Activated CD4-positive, alpha-beta T cell treated with anti-CD3 and anti-CD28 coated beads, Interleukin-2, amount 10 ng/mL, durations not matched to agents 7 days and 5 days (primary cell): ENCODE measurements at places on chromosomes 4 and X. TPM values are rescaled to one million over a fixed set of nuclear protein-coding genes. Genes with fewer than 3 reads are reported as not detected.

DNA sequence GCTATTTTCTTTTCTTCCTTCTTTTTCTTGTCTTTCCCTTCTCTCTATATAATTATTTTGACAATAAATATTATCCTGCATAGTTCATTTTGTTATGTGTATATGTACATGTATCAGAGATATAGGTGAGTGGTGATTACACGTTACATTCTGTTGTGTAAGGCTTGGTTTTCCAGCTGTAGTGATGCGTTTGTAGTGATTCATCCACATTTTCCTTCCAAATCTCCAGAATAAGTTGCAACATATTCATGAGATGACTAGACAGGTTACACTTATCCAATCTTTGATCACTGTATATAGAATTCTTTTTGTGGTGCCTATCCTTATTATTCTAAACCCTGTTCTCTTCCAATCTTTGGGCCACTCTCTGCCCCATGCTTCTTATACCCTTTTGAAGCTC, 540.2 kb downstream of the GBA3 start:
- no peaks in the 10 kb centered on the region for H3K36me3 ChIP-seq
- no peak overlapping the region for H3K27ac ChIP-seq
- H3K27me3 ChIP-seq = no peaks in the 10 kb centered on the region

The CLNK gene
- not detected for total RNA-seq

DNA sequence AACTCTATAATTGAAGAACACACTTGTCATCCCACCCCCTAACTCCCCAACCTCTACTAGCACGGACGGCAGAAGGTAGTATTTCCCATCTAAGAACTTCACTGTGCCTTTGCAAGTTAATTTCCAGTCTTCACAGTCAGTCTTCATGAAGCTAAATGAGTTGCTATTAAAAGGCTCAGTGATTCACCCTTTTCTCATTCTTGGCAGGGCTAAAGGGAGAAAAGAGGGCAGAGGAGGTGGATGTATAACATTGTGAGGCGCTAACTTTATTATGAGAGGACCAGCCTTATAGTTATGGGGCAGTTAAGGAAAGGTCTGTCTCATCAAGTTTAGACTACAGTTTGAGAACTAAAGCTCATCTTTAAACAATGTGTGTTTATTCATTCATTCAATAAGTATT, 161.0 kb upstream of the S100G start:
- no peak overlapping the region for H3K27ac ChIP-seq
- H3K4me3 ChIP-seq = no peak overlapping the region

DNA sequence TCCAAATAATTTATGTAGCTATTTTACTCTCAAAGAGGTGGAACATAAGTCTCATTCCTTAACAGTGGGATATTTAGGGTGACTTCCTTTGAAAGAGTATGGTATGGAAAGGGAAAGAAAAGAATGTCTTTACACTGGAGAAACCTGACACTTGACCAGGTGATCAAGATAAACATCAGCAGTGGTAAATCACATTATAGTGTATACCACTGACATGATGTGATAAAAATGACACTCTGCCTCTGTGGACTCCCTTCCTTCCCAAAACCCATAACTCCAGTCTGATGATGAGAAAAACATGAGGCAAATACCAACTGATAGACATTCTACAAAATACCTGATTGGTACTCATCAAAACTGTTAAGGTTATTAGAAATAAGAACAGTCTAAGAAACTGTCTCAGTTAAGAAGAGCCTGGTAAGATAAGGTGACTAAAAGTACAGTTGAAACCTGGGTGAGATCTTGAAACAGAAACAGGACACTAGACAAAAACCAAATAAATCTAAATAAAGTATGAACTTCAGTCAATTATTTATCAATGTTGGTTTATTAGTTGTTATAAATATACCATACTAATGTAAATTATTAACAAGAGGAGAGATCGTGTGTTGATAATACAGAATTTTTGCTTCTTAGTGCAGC, 144.2 kb upstream of the PCDH18 start:
- H3K27ac ChIP-seq = no peak overlapping the region
- H3K36me3 ChIP-seq = no peaks in the 10 kb centered on the region
- no peak overlapping the region for H3K4me3 ChIP-seq
- H3K4me1 ChIP-seq = no peaks in the 10 kb centered on the region

GRCh38 chr4:37132975-37133360, 111.6 kb upstream of the NWD2 start:
- DNase-seq = no peak
- H3K4me3 ChIP-seq = no peak overlapping the region
- H3K4me1 ChIP-seq = no peaks in the 10 kb centered on the region
- H3K36me3 ChIP-seq = no peaks in the 10 kb centered on the region
- no peaks in the 10 kb centered on the region for H3K27me3 ChIP-seq

DNA sequence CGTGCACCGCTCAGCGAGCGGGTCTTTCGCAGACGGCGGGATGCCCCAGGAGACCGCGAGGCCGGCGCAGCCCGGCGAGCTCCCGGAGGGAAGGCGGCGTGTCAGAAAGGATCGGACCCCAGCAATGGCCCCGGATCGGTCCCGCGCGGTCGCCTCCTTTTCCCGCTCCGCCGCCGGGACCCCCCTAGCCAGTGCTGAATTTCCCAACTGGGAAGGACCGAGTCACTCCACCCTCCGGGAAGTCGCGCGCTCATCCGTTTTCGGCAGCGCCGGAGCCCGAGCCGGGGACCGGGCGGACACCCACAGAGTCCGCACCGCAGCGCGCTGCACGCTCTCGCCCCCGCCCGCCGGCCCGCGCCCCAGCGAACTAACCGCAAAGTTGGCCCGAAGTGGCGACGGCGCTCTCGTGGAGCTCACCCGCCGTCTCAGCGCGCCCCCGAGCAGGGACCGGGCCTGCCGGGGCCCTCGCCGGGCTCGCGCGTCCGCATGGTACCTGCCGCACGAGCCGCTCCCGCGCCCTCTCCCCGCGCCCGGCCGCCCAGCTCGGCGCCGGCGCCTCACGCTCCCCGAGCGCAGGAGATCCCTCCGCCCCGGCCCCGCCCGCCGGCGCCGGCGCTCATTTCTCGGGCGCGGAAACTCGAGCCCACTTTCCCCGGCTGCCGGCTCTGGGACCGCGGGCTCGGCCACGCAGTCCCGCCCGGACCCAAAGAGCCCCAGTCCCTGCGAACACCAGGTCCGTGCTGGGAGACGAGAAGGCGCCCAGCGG, at the start of gene FAT1:
Gene FAT1 (minus strand): TSS at position 565 of the 766 bp plus-strand sequence. CDS start 14,029 bp downstream, outside the sequence.
- H3K4me1 ChIP-seq = peaks cover 18% of the 10 kb centered on the region
- peak within 1 kb of the TSS; percentile 75 for H3K27ac ChIP-seq
- no peak for DNase-seq
- H3K4me3 ChIP-seq = peak within 1 kb of the TSS; percentile 51

GRCh38 chr4:184250795-184251669, 33.4 kb upstream of the ENPP6 start:
- peaks cover 7% of the 10 kb centered on the region for H3K4me1 ChIP-seq
- peak; percentile 38 for DNase-seq
- H3K27me3 ChIP-seq = peaks cover 6% of the 10 kb centered on the region

DNA sequence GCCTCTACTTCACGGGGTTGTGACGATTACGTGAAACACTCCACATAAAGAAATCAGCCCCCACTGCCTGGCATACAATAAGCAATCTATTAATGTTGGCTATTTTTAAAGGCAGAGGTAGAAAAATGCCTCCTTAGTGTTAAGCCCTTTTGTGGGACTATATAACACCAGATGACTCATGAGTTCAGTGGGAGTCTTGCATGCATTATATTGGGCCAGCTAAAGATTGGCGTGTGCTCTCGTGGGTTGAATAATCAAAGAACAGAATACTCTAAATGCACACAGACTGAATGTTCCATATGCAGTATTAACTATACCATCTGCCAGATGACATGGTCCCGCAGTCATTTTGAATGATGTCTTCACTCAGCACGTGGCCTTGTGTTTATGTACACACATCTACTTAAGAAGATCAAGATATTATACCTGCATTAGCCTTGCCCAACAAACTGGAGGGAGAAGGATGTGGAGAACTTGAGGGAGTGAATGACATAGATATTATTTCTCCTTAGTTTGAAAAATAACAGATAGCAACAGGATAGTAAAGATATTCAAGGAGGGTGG, 85.0 kb upstream of the MYOZ2 start:
- DNase-seq = no peak
- no peaks in the 10 kb centered on the region for H3K36me3 ChIP-seq
- H3K4me1 ChIP-seq = no peaks in the 10 kb centered on the region
- peaks cover 7% of the 10 kb centered on the region for H3K27me3 ChIP-seq

GRCh38 chr4:175346376-175346775, 428.2 kb downstream of the ADAM29 start:
- no peaks in the 10 kb centered on the region for H3K4me1 ChIP-seq
- no peak overlapping the region for H3K27ac ChIP-seq
- no peak overlapping the region for H3K4me3 ChIP-seq
- H3K27me3 ChIP-seq = no peaks in the 10 kb centered on the region
- no peaks in the 10 kb centered on the region for H3K36me3 ChIP-seq

DNA sequence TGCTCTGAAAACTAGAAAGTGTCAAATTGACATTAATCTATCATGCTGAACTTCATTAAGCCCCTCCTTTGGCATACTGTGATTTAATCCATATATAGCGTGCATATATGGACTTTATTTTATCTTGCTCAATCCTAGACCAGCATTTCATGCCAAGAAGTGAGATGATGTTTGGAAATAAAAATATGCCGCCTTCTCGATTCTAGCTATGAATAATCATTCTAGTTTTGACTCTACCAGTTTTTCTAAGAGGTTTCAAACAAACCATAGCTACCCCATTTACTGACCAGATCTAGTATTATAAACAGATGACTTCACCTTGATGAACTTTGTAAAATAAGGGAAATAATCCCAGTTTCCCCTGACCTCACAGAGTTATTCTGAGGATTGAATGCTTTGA, 95.0 kb downstream of the ARX start:
- peaks cover 3% of the 10 kb centered on the region for H3K4me1 ChIP-seq
- DNase-seq = no peak
- H3K4me3 ChIP-seq = no peak overlapping the region
- H3K27ac ChIP-seq = no peak overlapping the region
- H3K27me3 ChIP-seq = no peaks in the 10 kb centered on the region

The TRPC5OS gene
- total RNA-seq = not detected

DNA sequence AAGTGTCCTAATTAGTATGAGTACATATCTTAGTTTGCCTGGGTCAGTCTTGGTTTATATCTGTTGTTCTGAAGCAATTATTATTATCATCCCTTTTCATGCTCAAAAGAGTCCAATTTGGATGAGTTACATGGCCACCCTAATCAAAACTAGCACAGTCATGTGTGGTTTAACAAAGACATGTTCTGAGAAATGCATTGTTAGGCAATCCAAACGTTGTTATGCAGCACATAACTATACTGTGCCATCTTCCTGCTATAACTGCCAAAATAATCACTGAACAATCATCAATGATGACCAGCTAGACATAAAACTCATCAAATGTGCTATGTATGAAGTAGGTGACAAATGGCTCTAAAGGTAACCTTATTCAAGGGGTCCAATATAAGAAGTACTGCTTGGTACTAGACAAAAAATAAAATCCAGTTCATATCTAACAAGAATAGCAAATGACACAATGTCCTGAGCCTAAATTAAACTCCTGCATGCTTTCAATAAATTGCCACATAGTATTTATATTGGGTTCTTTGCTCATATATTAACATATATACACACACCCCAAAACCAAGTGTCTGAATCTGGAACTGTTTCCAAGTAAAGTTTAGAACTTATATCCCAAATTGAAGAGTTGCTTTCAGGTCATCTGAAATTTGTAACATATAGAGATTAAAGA, 41.9 kb downstream of the CNOT6L start:
- H3K27ac ChIP-seq = no peak overlapping the region
- no peak overlapping the region for H3K4me3 ChIP-seq
- H3K36me3 ChIP-seq = peaks cover 44% of the 10 kb centered on the region
- no peak for DNase-seq
